Activated CD8-positive, alpha-beta memory T cell treated with anti-CD3 and anti-CD28 coated beads for 4 hours (primary cell): ENCODE measurements at places on chromosomes 7 and 10.

DNA sequence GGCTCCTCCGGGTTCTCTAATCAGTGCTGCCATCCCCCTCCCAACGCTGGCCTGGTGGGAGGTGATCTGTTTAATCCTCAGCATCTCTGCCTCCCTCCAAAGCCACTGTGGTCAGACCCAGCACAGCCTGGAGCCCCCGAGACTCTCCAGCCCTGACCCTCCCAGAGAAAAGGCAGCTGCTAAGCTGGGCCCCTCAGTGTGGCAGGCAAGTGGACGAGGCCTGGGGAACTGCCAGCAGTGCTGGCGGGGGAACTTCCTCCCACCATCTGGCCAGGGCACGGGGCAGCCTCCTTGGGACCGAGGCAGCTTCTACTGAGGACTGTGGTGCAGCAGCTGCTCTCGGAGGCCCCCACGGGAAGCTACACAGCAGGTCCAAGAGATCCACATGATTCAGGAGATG, 51.1 kb downstream of the DPYSL4 start:
- DNase-seq, result no peak

- no peak for DNase-seq
Measured at GRCh38 chr7:6256677-6257535, 15.5 kb downstream of the CYTH3 start.

DNA sequence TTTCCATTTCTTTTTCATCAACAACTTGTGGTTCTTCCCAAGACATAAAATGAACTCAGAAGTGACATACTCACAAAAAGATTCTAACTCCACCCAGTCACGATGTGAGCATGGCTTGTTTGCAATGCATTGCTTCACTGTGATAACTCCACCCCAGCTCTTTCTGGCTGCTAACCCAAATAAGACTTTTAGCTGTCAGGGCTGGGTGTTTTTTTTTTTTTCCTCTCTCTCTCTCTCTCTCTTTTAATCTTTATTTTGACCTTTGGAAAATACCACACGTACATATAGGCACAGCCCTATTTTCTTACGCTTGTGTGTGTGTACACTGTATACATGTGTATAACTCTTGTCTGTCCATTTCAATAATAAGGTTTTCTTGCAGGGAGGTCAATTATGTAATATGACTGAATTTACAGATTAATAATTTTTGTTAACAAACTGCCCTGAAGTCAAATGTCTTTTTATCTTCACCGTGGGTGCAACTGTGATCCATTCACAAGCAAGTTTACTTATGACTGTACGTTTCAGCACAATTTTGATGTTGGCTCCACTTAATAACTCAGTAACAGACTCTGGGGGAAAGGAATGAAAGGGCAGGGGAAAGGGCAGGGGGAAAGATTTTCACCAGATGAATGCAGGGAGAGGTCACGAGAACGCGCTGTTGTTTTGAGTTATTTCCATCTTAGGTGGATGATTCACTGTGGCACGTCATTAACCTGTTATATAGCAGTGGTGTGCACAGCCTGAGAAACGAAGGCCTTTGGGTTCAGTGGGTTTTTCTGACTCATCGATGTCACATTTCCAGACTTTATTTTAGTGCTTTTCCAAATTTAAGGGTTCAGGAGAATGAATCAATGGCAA, 49.1 kb downstream of the APBB1IP start:
- DNase-seq, result peak; percentile 64

- DNase-seq, result no peak
Measured at GRCh38 chr10:8616166-8616565, 561.7 kb downstream of the GATA3 start.

- DNase-seq, result no peak
Measured at GRCh38 chr10:89554433-89554832, 19.0 kb upstream of the SLC16A12 start.

DNA sequence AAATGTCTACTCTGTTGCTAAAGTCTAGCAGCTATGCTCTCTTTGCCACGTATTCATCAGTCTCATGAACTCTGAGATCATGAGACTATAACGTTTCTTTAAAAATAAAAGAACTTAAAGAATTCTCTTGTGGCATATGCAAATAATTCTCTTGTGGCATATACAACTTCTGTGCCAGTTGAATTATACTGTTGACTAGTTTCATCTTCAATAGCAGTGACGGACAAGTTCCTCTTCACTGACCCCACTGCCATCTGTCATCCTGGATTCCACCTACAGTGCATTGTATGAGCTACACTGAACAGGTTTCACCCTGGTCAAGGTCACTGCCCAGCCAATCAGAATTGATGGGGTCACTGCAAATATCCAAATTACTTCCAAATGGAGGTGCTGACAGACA, 88.2 kb downstream of the CD36 start:
- no peak for DNase-seq

- DNase-seq, result no peak
Measured at GRCh38 chr7:41912851-41913567, 210.1 kb upstream of the INHBA start.

DNA sequence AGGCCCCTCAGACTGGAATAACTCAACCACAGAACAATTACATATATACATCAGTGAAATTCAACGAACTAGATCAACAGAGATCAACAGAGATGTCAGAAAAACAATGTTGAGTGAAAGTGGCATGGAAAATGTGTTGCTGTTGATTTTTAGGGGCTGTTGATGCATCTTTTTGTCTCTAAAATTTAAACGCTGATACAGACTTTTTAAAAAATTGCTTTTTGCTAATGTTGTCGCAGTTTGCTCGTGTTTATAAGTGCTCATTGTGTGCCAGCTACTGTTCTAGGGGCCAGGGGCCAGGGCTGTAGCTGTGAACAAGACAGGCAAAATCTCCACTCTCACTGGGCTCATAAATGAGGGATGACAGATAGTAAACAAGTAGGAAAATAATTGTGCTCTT, 18.3 kb downstream of the TMEM248 start:
- no peak for DNase-seq

DNA sequence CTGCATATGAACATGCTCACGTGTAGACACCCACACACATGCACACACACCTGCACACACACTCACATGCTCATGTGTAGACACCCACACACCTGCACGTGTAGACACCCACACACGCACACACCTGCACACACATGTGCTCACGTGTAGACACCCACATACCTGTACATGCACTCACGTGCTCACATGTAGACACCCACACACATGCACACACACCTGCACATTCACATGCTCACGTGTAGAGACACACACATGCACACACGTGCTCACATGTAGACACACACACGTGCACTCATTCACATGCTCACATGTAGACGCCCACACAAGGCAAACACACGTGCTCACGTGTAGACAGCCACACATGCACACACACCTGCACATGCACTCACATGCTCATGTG, 275.8 kb downstream of the PTPRN2 start:
- DNase-seq, result no peak

DNA sequence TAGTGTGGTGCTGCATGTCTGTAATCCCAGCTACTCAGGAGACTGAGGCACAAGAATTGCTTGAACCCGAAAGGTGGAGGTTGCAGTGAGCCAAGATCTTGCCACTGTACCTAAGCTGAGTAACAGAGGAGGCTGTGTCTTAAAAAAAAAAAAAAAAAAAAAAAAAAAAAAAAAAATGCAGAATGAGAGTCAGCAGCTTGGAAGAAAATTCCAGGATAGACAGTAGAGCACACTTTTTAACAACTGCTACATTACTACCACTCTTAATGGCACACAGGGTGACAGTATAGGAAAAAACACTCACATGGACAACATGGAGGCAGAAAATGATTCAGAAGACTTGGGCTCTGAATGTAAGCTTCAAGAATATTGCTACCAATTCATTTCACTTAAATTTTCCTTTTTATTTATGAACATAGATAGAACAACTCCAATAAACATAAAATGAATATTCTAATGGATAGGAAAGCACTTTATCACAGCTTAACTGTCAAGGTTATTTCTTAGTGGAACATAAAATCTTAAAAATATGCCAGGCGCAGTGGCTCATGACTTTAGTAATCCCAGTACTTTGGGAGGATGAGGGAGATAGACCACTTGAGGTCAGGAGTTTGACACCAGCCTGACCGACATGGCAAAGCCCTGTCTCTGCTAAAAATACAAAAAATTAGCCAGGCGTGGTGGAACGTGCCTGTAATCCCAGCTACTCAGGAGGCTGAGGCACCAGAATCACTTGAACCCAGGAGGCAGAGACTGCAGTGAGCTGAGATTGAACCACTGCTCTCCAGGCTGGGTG, 31.5 kb downstream of the CHCHD3 start:
- DNase-seq, result no peak

GRCh38 chr7:132771301-132771730, 195.0 kb upstream of the PLXNA4 start:
- DNase-seq, result no peak

GRCh38 chr10:76492026-76492425, 1060.6 kb downstream of the LRMDA start:
- DNase-seq, result no peak

GRCh38 chr10:65898055-65898454, 1027.8 kb upstream of the LRRTM3 start:
- DNase-seq, result no peak

DNA sequence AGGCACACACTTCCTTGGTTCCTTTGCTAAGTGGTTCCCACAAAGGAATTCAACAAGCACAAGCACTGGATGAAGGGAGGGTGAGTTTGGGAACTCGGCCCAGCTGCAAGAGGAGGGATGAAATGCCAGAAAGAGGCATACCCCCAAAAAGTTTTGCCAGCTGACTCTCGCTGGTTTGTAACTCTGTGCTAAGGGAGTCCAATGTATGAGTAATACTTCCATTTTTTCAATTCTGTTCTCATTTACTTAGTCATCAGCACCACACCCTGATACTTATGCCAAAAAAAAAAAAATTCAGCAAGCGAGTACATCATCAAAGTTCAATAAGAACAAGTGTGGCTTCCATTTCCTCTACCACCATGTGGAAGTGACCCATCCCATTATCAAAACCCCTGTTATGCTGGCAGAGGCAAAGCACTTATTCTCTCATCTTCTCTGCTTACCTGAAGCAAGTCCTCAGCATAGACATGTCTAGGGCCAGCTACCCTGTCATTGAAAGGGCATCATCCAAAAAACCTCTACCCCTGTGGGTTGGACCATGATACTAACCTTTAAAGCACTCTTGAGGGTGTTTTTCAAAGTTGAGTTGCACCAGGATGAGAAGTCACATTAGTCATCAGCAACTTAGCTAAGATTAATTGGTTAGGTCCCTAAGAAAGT, 6.9 kb upstream of the HYCC1 start:
- no peak for DNase-seq

DNA sequence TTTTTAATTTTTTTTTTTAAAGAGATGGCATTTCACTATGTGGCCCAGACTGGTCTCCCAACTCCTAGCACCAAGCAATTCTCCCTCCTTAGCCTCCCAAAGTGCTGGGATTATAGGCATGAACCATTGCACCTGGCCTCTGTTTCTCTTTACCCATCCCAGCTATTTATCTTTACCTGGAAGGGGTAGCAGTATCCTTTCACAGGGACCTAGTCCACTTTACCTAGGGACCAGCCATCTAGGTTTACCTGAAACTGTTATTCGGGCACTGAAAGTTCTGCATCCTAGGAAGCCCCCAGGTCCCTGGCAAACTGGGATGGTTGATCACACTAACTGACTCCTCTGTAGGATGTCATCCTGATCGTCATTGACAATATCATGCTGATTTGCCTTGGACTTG, 21.7 kb upstream of the AGFG2 start:
- no peak for DNase-seq

GRCh38 chr10:99966306-99966705, 43.4 kb downstream of the DNMBP start:
- no peak for DNase-seq

GRCh38 chr7:46321556-46322205, 400.6 kb upstream of the IGFBP3 start:
- DNase-seq, result no peak
